ENCODE measurements at places on chromosomes 2 and 18.

DNA sequence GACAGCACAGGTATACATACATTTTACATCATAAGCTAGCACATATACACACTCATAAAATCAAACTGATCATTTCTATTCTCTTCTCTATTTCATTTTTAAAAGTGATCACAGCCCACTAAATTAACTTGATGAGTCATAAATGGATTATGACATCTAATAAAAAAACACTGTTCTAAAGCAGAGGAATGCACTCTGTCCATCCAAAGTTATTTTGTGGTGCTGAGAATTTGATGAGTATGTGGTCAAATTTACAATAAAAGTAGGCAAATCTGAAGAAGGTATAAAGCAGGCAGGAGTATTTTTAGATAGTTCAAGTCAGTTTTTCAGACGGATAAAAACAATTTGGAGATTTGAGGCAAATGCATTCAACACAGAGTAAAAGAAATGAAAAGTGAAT is 104.4 kb downstream of the NOL4 start:
- DNase-seq, result no peak

DNA sequence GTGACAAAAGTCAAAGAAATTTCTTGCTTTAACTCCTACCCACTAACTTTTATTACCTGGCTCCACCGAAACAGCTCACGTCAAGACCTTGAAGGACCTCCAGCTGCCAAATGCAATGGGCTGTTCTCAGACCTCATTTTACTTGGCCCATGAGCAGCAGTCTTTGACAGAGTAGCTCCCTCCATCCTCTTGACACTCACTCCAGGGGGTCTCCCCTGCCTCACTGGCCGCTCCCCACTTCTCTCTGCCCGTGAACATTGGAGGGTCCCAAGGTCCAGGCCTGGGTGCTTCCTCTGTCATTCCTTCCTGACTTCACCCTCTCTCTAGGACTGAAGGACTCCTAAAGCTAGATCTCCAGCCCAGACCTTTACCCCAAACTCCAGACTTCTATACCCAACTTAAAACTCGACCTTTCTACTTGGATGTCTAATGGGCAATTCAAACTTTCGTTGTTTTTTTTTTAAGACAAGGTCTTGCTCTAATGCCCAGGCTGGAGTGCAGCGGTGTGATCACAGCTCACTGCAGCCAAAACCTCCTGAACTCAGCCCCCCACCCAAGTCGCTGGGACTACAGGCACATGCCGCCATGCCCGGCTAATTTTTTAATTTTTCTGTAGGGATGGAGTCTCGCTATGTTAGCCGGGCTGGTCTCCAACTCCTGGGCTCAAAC is 92.9 kb upstream of the ST3GAL5 start:
- DNase-seq, result no peak

GRCh38 chr18:37397814-37398213 is 167.8 kb downstream of the CELF4 start:
- no peak for DNase-seq

DNA sequence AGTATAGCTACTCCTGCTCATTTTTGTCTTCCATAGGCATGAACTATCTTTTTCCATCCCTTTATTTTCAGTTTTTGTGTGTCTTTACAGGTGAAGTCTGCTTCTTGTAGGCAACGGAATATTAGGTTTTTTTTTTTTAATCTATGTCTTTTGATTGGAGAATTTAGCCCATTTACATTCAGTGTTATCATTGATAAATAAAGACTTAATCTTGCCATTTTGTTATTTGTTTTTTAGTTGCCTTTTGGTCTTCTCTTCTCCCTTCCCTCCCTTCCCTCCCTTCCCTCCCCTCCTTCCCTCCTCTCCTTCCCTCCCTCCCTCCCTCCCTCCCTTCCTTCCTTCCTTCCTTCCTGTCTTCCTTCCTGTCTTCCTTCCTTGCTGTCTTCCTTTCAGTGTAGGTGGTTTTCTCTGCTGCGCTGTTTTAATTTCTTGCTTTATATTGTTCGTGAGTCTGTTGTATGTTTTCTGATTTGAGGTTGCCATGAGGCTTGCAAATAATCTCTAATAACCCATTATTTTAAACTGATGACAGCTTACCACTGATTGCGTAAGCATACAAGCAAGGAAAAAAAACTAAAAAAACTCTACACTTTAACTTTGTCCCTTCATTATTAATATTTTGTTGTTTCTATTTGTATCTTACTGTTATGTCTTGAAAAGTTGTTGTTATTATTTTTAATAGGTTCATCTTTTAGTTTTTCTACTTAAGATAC is 353.8 kb downstream of the PARD3B start:
- no peak for DNase-seq

GRCh38 chr18:50079571-50080295 is 115.2 kb downstream of the MYO5B start:
- DNase-seq, result peak; percentile 76

DNA sequence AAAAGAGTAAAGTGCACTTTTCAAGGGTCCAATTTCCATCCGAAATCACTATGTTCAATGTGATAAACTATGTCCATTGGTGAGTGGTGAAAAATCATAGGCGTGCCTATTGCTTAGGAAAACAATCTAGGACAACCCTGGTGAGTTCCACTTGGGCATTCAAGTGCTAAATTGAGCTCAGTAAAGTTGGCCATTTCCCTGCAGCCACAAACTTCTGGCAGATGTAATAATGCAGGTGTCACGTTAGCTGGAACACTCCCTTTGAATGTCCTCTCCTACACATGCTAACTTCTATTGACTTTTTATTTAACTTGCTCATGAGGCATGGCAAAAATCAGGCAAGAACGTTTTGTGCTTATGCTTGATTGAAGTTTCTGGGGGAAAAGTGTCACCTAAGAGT is 67.1 kb downstream of the CPS1 start:
- peak; percentile 10 for DNase-seq
